T47D (cell line): ENCODE measurements at places on chromosomes 7 and 10.

DNA sequence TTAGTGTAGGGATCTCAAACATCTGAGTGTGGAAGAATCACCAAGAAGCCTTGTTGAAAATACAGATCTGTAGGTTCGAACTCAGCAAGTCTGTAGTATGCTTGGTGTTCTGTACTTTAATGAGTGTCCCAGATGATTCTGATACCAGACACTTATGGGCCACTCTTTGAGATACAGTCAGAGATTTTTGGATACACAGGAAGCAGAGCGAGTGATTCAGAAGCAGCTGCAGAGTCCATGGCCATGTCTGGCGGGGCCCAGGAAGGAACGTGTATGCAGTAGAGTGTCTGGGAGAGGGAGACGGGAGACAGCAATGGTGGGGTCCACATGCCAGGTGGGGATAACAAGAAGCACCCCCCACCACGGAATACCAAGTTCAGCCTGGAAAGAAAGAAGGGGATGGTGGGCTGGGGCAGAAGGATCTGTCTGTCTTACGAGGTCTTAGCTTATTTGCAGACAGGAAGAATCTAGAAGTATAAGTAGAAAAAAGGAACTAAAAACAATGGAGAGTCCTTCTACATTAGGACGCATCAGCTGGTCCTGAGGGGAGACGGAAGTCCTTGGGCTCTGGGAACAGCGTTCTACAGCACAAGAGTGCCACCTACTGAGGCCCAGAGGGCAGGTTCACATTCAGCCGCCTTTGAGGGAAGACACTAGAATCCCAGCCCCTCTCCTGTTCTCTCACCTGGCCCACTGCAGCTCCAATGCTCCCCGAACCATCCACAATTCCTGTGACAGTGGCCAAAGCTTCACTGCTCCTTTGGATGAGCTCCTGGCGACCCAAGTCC, 55.4 kb downstream of the SLC37A3 start:
- peak; percentile 18 for DNase-seq

- DNase-seq = peak; percentile 75
Measured at GRCh38 chr7:42407833-42408232, 170.8 kb upstream of the GLI3 start.

DNA sequence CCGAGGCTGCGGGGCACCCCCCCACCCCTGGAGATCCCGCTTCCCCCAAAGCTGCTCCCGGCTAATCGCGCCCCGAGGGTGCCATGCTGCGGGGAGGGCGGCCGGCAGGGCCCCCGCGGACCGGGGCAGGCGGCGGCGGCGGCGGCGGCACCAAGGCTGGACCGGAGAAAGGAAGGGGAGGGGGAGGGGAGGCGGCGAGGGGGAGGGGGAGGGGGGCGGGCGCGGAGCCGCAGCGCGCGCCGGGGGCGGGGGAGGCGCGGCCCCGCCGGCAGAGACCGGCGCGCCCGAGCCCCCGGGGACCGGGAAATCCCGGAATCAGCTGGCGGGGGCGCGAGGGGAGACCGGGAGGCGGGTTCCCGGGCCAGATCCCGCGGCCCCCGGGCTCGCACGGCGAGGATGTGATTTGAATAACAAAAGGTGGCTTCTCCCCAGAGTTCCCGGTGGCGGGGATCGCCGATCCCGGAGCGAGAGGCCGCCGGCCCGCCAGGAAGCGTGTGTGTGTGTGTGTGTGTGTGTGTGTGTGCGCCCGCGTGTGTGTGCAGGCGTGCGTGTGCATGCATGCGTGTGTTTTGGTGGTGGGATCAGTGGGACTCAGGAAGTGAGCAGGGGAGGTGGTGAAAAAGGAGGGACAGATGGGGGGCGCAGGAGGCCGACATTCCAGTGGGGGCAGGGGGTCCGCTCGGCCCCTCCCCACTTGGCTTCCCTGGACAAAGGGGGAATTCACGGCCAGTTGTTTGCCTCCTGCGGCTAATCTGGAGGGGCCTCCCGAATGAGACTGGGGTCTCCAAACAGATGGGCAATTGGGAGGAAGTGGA, 99.5 kb downstream of the HIP1 start:
- DNase-seq = peak; percentile 58

DNA sequence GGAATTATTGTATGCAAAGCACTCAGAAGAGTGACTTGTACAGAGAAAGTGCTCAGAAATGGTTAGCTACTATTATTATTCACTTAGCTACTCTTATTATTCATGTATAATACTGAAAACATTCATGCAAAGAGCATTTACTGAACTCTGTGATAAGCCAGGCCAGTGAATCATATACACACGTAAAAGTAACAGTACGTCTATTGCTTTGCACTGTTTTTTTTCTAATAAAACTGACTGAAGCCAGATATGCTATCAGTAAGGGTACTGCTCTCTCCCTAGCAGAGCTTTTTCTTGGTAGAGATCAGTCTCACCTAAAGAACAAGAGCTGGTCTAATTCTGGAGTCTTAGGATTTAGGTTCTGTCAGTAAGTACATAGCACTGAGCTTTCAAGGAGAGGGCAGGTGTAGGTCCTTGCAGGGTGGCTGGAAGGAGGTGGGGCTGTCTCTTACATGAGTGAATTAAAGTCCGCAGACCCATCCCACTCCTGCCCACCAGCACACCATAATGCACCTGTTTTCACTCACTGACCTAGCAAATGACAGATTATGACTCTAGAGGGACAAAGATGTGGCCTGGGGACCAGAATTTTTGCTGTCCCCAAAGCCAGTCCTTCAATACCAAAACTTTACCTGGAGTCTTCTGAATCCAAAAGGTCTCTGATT, 145.9 kb downstream of the ARID5B start:
- no peak for DNase-seq

DNA sequence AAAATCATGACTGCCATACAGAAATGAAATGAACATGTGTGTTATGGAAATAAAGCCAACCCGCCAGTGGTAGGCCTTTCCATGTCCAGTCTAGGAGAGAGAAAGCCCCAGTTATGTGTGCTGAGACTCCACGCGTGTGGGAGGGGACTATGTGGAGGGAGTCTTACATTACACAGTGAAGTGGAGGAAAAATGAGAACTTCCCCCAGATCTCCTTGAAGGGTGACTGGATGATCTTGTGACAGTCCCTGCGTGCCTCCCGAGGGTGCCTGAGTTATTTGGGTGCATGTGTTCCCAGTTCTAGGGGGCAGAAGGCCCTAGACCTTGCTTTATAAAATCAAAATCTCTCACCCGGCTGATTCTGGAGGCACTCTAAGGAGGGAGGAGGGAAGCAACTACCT, 24.2 kb downstream of the UPP1 start:
- no peak for DNase-seq

DNA sequence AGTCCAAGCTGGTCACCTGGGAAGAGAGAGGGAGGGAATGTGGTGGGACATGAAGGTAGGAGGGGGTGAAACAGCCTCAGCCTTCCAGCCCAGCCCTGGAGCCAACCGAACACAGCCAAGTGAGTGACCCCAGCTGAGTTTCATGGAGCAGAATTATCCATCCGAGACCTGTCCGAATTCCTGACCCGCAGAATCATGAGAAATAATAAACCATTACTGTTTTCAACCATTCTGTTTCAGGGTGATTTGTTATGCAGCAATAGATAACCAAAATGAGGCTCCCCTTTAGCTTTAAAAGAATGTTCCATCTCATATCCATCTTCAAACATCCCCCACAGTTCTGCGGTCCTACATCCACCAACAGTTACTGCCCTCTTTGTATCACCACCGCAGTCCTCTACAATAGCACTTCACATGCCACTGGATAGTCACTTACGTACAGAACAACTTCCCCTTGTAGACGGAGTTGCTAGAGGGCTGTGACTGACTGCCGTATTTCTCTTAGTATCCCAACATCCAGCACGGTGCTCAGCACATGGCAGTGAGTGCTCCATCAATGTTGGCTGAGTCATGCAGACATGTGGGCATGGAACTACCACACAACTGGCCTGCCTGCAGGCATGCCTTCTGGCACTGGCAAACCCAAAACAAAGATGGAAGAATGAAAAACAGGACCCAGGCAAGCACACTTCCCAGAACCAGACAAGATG, 18.5 kb downstream of the KIAA1549 start:
- DNase-seq = no peak

DNA sequence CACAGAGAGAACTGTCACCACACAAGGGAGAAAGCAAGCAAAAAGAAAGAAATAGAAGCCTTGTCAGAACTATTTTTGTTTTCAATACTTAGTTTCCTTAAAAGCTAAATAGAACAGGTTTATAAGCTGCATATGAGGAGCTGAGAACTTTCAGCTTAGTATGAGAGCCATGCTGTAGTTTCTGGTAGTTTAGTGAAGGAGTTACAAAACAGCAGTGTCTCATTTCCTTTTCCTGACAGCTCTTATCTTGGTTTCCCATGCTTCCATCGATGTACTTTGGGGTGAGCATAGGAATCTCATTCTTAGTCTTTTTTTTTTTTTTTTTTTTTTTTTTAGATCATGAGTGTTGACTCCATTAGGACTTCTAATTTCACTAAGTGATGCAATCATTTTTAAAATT, 8.6 kb upstream of the CHRM2 start:
- no peak for DNase-seq

- peak; percentile 38 for DNase-seq
Measured at GRCh38 chr10:5584895-5585516, 60.2 kb downstream of the CALML3 start.
